ENCODE measurements at places on chromosomes 3 and 15.

DNA sequence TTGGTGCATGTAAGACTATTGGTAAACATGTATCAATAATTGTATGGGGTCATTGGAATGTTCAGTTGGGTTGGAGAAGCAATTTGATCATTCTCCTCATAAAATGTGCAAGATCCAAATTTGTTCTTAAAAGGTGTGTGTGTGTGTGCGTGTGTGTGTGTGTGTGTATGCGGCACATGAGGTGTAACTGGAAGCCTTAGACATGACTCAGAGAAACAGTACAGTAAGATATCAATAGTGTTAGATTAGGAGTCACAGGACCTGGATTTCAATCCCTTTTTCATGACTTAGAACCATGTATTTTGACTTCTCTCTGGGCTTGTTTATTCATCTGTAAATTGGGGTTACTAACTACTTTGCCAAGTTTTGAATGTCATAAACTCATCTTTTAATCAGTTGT is 38.3 kb downstream of the RSRC1 start:
- H3K4me3 ChIP-seq = no peak overlapping the region
- peaks cover 38% of the 10 kb centered on the region for H3K36me3 ChIP-seq
- no peak overlapping the region for H3K27ac ChIP-seq
- peaks cover 10% of the 10 kb centered on the region for H3K4me1 ChIP-seq

DNA sequence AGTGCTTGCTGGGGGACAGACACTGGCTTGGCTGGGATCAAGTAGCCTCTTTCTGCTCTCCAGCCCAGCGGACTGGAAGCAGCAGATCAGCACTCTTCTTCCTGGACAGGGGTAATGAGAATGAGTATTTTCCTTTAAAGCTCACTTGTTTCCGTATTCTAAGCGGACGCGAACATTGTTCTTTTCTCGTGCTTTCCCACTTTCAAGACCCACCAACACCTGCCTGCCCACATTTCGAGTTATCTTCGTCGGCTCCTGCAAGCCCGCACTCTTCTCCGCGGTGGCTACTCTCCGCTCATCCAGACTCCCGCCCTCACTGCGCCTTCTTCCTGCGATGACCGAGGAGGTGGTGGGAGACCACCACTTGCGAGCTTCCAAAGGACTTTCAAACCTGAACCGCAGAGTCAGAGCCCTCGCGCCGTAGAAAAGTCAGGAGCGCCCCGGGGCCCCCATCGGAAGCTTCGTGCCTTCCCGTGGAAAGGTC is 1.6 kb upstream of the PPM1L start:
- peak overlapping the region; percentile 90 for H3K27ac ChIP-seq
- peaks cover 22% of the 10 kb centered on the region for H3K27me3 ChIP-seq
- H3K4me1 ChIP-seq = peaks cover 26% of the 10 kb centered on the region
- no peaks in the 10 kb centered on the region for H3K36me3 ChIP-seq
- DNase-seq = peak; percentile 34

DNA sequence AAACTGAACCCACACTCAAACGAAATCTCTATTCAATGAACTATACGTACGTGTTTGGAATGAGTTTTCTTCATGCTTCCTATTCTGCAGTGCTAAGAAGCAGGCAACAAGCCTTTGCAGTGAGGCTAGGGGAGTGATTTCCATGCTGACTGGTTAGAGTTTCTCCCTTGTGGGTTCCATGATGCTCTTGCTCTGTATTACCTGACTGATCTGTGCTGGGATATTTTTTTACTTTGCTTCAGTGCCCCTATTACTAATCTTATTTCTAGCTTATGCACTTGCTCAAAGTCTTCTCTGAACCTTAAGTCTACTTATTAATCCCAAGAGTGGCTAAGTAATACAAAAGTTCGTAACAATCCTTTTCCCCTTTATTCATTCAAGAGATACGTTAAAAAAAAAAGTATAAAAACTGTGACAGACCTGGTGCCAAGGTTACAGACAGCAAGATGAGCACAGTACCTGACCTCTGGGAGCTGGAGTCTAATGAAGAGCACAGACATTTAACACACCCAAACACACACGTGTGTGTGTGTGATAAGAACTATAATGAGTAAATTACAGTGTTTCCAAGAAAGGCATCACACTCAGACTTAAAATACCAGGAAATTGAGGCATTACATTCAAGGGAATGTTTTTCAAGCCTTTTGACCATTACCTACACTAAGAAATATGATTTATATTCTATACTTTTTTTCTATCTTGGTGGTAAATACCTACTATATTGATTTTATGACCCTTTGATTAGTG is 50.5 kb upstream of the FBN1 start:
- H3K4me3 ChIP-seq = no peak overlapping the region
- no peaks in the 10 kb centered on the region for H3K4me1 ChIP-seq
- H3K27me3 ChIP-seq = no peaks in the 10 kb centered on the region
- no peak overlapping the region for H3K27ac ChIP-seq

- H3K4me1 ChIP-seq = no peaks in the 10 kb centered on the region
- no peaks in the 10 kb centered on the region for H3K27me3 ChIP-seq
- no peaks in the 10 kb centered on the region for H3K36me3 ChIP-seq
- H3K27ac ChIP-seq = no peak overlapping the region
- DNase-seq = no peak
Observed at GRCh38 chr3:150469931-150470740, 62.0 kb downstream of the TSC22D2 start.
